Calu3 (cell line): ENCODE measurements at places on chromosomes 11 and 22. TPM values are rescaled to one million over a fixed set of nuclear protein-coding genes. Genes with fewer than 3 reads are reported as not detected.

The OR5AN1 gene
- total RNA-seq, result not detected in 2 replicates

The LYVE1 gene
- total RNA-seq, result not detected in 2 replicates

The CDC42BPG gene
- 26.5 and 33.0 TPM in 2 replicates for total RNA-seq

DNA sequence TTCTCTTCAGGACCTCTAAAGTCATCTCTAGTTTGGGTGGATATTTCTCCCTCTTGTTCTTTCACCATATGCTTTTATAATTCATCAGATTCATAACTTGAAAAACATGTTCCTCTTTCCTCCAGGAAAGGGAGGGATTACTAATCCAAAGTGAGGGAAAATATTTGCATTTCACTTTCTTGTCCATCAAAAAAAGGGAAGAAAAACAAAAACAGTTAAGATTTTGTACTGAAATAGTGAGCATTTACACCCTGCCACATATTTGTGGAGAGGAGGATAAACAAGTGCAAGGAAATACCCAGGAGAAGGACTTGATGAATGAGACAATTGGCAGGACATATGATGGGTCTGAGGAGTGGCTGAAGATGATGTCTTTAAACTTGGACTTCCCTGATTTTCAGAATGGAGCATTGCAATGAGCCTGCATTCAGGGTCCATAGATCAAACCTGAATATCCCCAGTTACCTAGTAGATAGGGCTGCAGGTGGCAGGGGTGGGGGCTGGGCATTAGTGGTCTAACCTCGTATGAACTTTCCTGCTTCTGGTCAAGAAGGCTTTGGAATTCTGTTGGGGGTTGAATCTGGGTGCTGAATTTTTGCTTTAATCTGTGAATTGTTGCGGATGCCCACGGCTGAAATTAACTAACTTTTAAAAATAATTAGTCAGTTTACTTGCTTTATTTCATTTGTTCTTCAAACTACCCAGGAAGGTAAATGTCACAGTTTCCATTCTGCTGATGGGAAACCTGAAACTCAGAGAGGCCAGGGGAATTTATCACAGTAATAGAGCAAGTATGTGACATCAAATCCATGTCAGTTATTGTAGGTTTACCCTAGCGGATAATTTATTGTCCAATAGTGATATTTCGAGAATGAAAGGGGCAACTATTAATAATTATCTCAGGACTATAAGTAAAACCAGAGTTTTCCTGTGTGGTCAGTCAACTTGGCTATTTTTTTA, 36.9 kb upstream of the TMEM123 start:
- no peak for DNase-seq

- DNase-seq, result peak; percentile 71
These were observed at the start of gene PACSIN3 for GRCh38 chr11:47186076-47186699. Gene PACSIN3, minus strand, starts transcription at chr11:47186434. Its CDS starts 3,707 bp downstream, at chr11:47182727.

GRCh38 chr22:44045145-44045544, 21.0 kb downstream of the PARVB start:
- DNase-seq, result no peak

- no peak for DNase-seq
These were observed 8.6 kb downstream of the LRRC32 start for GRCh38 chr11:76661834-76662434.

DNA sequence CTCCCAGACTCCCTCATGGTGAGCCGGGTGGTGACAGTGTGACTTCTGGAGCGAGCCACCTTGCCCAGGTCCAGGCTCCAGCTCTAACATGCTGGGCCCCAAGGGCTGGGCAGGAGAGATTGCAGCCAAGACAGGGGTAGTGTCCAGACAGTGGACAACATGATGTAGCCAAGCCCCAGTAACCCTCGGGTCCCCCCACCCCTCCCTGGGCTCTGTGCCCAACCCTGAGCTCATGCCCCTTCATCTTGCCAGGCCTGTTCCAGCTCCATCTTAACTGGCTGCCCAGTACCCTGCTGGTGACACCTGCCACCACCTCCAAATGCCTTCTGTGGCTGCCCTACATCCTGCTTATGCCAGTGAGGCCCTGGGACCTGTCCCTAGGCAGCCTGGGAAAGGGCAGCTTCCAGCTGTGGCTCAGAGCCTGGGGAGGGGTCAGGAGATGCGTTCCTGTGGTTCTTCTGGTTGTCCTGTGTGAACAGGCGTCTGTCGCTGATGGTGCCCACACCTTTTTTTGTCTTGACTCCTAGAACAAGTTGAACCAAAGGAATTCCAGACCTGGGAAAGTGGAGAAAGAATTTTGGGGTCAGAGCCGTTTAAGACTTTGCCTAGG, 12.5 kb upstream of the SYT12 start:
- DNase-seq, result no peak
